Aorta (tissue), 5 donors: ENCODE measurements at places on chromosomes 12 and 14.

GRCh38 chr12:113796852-113797534 is 169.1 kb downstream of the RBM19 start:
- no peak for DNase-seq

- DNase-seq = no peak
These were observed 67.4 kb downstream of the CLIP1 start for GRCh38 chr12:122354958-122355641.

DNA sequence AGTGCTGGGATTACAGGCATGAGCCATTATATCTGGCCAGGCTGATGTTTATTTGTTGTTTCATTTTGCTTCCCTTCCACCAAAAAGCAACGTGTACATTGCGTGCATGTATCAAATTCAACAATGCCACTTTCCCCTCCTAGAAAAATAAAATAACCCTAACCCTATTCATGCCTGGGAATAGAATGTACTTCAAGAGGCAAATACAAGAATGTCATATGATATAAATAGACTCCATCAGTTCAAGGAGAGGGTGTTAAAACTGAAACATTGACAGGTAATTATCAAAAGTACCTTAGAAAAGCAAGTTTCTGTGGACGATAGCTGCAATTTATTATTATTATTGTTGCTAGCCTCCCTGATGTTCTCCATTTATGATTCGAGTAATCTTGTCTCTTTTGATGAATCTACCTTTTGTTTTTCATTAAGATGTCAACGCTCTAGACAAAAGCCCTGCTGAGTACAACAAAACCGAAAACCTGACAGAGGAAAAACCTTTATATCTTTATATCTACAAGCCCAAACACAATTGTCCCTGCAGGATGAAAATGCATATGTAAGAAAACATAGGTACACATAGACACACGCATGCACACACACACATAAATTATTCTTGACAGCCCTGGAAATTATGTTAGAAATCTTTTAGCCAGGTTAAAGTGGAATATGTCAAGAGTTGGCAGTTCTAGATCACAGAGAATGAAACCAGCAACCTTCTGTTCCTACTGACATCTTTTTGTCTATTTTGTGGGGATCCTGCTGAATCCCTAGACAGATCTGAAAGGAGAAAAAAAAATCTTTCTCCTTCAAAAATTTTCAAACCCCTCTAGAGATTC is 98.9 kb downstream of the BTG1 start:
- no peak for DNase-seq

DNA sequence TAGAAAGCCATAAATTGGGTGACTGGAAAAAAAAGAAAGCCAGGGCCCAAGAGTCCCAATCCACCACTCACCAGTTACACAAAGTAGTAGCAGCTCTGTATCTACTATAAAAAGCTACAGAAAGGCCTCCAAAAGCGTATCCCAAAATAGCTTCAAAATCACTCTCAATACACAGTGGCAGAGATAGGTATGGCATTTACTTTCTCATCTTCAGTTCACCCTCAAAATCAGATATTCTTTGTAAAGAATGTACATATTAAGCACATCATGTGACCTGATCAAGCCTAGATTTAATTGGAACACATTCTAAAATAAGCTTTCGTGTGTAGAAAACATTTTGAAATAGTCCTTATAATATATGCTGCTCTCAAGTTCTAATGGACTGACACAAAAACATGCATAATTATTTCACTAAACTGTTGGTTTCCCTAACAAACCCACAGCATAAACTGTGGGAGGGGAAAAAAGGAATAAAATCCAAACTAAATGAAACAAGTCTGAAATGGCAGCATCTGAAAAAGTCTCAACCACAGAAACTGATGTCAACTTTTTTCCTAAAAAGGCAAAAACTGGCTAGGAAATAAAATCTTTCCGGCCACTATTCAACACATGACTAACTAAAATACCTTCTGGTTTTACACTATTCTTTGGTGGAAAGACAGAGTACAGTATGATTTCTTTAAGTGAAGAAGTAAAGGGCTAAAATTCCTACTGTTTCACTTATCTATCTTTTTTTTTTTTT is 25.9 kb downstream of the UBE2N start:
- DNase-seq = no peak

DNA sequence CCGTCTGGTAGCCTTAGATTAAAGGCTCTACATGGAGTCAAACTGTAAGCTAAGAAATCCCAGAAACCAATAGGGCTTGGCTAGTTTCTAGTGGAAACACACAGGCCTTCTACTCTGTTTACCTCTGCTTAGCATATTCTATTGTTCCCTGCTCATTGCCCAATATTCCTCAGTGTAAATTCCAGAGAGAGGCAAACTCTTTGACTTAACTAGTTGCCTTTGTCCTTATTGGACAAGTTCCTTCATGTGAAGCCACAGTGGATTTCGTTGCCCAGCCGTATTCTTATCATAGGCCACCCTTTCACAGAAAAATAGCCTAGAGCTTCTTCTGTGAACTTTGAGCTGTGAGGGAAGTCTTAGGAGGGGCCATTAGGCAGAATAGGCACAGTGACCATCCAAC is 186.1 kb downstream of the PLCZ1 start:
- no peak for DNase-seq

DNA sequence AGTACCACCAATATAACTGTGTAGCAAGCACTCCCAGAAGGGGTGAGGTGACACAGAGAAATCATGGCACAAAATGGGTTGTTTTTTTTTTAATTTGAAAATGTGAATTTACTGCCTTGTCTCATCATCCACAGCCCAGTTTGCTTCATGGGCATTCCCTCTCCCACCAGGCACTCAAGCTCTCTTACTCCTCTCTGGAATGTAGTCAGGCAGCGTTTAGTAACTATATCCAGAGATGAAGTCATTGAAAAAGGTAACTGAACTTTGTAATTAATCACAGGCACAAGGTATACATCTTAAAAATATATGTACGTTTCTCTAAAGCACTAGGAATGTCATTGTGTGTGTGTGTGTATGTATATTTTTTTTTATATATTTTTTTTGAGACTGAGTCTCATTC is 91.4 kb downstream of the FAR2 start:
- DNase-seq = no peak

GRCh38 chr12:10409392-10409791 is at the start of gene KLRC4:
Gene KLRC4, minus strand, starts transcription at chr12:10409757. Its CDS starts 182 bp downstream, at chr12:10409575.
- no peak for DNase-seq

- DNase-seq = no peak
These were observed 301.1 kb upstream of the NPAS3 start for GRCh38 chr14:32637582-32637981.

DNA sequence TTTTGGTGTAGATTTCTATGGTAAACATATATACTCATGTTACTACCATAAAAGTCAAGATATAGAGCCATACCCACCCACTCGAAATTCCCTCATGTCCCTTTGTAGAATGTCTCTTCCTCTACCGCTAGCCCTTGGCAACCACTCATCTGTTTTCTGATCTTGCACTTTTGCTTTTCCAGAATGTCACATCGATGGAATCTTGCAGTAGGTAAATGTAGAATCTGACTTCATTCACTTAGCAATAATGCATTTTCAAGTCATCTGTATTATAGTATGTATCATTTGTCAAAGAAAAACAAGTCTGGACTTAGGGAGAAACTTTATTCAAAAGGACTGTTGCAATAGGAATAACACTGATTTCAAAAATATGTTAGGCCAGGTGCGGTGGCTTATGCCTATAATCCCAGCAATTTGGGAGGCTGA is 19.3 kb upstream of the CLEC2D start:
- no peak for DNase-seq

DNA sequence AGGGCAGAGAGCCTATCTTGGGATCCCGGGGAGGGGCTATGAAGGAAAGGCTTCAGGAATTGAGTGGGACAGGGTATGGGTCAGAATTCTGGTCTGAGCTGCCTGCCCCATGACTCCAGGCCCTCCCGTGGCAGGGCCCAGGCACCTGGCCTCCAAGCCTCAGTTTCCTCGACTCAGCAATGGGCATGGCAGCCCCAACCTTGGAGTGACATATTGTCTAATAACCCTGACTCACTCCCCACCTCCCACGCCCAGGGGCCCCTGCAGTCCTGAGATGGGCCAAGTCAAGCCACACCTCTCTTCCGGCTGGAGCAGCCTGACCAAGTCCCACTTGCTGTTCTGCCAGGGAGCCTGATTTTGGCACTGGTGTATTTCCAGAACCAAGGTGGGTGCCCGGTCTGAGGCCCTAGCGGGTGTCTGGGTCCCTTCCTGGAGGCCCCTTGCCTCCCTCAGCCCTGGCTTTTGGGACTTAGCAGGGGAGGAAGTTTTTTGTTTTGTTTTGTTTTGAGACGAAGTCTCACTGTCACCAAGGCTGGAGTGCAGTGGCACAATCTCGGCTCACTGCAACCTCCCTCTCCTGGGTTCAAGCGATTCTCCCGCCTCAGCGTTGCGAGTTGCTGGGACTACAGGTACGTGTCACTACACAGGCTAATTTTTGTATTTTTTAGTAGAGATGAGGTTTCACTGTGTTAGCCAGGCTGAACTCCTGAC is 40.3 kb upstream of the RCOR1 start:
- no peak for DNase-seq

DNA sequence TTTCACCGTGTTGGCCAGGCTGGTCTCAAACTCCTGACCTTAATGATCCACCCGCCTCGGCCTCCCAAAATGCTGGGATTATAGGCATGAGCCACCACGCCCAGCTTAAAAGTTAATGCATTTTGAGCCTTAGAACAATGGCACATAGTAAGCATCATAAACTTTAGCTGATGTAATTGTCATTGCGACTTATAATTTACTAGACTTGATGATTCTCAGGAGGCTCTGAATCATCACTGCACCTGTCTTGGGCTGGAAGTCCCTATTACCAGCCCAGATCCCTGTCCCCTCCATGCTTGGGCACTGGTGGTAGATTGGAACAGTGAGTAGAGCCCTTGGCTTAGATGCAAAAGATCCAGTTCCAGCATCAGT is 26.1 kb downstream of the KMT5A start:
- no peak for DNase-seq

DNA sequence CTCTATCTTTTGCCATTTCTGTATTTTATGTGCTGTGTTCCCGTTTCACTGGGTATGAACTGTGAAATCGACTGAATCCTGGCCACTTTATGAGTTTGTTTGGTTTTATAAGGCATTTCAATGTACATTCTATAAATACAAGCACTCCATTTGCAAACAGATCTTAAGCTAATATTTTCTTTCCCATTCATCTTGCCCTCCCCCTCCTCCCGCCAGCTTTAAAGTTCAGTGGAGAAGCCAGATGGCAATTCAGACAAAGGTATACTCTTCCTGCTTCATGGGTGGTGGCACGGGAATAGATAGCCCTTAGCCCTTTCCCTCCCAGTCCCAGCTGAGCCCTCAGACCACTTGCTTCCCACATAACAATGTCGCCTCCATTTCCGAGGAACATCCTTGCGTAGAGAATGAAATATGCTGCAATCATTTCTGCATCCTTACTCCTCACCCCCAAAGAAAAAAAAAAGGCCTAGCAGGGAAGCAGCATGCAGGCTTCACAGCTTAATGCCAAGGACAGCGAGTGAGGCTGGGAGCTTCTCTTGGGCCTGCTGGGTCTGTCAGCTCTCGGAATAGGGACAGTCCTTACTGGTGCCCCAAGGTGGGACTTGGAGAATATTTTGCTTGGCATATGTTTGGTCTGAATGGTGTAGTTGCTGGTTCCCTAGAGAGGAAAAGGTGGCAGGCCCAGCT is 52.8 kb upstream of the SRSF5 start:
- no peak for DNase-seq

DNA sequence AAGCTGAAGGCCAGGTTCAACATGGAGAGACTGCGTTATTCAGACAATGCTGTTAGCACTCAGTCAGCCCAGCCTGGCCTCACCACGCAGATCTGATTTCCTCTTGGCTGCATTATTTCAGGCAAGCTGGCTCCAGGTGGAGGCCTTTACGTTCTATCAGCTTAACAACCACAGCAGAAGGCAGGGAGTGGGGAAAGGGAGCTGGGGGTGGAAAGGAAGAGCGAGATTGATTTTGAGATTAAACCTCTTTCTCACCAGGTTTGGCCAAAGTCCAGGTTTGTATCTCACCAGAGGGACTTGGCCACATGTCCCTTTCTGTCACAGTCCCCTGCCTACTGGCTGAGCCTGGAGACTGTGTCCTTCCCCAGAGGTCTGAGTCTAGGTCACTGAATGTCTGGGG is 543.7 kb upstream of the TMEM132C start:
- DNase-seq = no peak

DNA sequence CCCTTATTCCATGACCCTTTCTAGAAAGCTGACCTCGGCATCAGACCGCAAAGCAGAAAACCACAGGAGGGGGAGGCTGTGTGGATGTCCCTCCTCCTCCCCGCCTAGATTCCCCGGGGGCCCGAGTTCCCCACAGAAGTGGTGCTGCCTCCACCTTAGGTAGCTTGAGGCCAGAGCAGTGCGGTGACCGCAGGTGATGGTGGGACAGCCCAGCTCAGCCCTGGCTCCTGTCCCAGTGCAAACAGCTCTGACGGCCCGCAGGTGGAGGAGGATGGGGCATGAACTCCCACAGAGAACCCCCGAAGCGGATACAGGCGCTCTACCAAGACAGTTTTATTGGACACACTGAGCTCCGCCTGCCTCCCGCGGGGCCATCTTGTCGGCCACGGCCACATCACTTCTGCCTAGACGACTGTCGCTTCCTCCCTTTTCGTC is 19.5 kb downstream of the ARL6IP4 start:
- no peak for DNase-seq

DNA sequence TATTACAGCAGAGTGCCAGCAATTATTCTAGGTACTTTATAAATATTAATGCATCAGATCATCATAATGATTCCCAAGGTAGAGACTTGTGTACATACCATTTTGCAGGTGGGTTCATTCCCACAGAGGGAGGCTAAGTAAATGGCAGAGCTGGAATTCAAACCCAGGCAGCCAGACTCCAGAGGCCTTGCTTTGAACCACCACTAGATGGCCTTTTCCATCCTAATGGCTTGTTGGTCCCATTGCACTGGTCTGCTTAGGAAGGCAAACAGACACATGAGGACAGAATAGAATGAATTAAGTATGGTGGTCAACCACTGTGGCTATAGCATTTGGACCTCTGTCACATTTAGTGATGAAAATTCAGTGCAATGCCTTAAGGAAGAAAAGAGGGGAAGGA is 158.7 kb downstream of the METTL25 start:
- DNase-seq = no peak

- no peak for DNase-seq
These were observed 33.3 kb upstream of the INF2 start for GRCh38 chr14:104656014-104656714.

DNA sequence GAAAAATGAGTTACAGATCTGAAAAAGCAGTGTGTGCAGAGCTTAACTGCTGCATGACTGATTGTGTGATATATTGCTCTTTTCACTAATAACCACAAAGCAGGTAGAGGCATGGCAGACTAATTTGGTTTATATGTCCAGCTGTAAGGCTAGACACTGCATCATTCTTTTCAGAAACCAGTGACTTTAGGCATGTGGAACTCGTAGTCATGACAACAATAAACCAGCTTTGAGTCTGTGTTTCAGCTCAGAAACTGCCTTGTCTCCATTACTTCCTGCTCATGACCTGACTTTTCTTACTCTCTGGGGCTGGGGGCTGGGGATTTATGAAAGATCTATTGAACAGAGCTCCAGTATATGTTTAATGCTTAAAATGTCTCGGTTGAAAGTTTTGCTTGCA is 146.8 kb upstream of the LRIG3 start:
- DNase-seq = no peak

GRCh38 chr14:83196236-83196635 is 1662.6 kb upstream of the SEL1L start:
- DNase-seq = no peak
